ENCODE measurements at places on chromosomes 11 and 22.

DNA sequence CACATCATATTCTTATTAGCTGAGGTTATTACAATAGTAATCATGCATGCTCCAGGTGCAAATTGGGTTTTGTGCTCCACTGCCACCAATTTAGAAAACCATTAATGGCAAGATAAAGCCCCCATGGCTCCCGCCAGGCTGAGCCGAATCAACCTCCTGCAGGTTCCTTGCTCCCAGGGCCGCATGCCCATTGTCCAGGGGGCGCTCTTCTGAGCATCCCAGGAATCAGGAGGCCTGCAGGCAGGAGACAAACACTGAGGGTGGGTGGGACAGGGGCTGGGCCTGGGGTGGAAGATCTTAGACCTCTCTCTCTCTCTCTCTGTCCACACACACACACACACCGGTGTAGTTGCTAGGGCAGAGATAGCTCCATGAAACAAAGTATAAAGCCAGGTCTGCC, 57.4 kb downstream of the BUD13 start:
- no peak for DNase-seq

DNA sequence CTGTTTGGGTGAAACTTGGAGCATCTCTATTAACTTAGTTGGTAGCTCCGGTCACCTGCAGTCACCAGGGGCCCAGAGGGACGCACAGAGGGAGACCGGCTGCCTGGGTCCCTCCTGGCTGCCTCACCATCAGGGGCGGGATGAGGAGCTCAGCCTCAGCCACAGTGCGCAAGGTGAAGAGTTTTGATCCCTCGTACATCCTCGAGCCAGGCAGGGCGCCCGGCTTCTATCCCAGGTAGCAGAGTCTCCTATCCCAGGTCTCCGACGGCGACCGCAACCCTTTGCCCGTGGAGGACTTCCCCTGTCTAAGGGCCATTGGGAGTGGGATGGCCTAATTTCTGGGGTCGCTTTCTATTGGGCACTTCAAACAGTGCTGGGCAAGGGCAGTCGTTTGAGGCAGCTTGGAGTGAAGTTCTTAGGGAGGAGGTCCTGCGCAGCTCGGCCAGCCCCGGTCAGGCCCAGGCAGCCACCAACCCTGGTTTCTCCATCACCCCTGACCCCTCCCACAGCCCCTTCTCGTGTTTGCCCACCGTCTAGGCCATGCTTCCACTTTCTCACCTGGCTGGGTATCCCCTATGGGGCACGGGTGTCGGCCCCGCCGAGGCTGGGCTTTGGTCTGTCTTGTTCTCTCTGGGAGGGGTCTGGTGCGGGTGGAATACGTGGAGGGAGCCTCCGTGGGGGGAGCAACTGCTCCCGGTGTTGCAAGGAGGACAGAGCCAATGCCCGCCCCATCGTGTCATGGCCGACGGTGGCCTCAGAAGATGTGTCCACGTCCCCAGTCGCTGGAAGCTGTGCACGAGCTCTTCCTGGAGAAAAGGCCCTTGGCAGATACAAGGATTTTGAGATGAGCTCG, 3.6 kb upstream of the MRGPRG start:
- no peak for DNase-seq

- DNase-seq: no peak
Measured at GRCh38 chr22:39477542-39477941, 20.7 kb downstream of the MGAT3 start.

GRCh38 chr11:41449483-41450050, 9.9 kb downstream of the LRRC4C start:
- DNase-seq: no peak

- no peak for DNase-seq
Measured at GRCh38 chr11:34654483-34655334, 33.8 kb downstream of the EHF start.

- DNase-seq: no peak
Measured at GRCh38 chr11:127683321-127683720, 682.8 kb upstream of the KIRREL3 start.

DNA sequence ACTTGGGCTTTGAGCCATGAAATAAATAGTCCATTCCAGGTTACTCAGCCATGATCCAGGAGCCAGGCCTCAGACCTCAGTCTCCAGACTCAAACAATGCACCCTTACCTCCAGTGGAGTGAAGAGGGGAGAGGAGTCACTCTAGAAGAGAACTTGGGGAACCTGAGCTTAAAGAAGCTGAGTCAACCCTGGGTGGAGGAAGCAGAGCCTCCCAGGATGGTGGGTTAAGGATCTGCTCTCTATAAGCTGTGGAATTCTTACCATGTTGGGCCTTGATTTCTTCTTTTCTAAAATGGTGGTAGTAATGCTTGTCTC, 113.2 kb downstream of the NECTIN1 start:
- no peak for DNase-seq

GRCh38 chr22:45600790-45601730, 70.6 kb upstream of the ATXN10 start:
- no peak for DNase-seq

DNA sequence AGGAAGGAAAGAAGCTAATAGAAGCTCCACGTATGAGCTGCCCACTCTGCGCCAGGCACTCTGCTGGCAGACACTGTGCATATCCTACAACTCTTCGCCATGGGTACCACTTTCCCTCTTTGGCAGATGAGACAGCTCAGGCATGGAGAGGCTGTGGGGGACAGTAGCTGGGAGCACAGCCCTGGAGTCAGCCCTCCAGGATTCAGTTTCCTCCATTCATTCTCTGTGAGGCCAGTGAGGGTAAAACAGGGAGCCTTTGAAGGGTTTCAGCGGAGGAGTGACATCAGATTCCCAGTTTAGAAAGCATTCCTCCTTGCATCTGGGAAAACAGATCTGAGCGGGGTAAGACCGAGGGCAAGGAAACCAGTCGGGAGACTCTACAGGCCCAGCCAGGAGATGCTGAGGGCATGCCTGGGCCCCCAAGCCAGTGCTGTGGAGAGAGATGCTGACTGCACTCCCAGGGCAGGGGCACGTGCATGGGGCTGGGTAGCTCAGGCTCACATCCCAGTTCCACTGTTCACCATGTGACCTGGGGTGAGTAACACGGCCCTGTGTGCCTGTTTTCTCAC, 58.3 kb upstream of the EMID1 start:
- no peak for DNase-seq

- no peak for DNase-seq
Measured at GRCh38 chr11:8776209-8776608, 93.6 kb downstream of the RPL27A start.

DNA sequence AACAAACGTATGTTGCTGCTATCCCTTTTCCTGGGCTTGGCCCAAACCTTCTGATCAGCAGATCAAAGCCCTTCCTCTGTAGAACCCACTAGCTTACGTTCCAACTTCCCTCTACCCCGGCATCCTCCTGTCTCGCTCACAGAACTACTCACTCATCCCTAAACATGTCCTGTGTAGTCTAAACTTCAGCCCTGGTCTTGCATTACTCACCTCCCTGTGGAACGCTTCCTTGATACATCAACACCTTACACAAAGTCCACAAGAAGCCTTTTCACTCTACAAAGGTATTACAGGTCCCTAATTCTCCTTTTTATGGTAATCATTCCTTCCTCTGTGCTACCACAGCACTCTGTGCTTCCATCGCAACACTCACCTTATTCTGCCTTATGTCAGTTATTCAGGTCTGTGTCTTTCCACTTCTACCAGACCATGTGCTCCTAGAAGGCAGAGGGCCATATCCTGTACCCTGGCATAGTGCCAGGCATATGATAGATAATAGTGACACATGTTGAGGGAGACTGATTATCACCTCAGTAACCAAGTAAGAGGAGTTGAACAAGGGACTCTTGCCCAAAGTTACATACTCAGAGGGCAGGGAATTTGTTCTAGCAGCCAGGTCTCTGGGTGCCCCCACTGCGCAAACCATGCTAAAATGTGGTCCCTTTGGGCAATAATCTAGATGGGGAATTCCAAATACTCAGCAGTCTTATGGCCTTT, 41.6 kb downstream of the USP35 start:
- no peak for DNase-seq

GRCh38 chr11:110371084-110371483, 58.7 kb upstream of the FDX1 start:
- DNase-seq: no peak

- DNase-seq: no peak
Measured at GRCh38 chr11:127056338-127056971, 55.9 kb upstream of the KIRREL3 start.

- DNase-seq: no peak
Measured at GRCh38 chr11:68842427-68843051, 823 bp upstream of the CPT1A start.

DNA sequence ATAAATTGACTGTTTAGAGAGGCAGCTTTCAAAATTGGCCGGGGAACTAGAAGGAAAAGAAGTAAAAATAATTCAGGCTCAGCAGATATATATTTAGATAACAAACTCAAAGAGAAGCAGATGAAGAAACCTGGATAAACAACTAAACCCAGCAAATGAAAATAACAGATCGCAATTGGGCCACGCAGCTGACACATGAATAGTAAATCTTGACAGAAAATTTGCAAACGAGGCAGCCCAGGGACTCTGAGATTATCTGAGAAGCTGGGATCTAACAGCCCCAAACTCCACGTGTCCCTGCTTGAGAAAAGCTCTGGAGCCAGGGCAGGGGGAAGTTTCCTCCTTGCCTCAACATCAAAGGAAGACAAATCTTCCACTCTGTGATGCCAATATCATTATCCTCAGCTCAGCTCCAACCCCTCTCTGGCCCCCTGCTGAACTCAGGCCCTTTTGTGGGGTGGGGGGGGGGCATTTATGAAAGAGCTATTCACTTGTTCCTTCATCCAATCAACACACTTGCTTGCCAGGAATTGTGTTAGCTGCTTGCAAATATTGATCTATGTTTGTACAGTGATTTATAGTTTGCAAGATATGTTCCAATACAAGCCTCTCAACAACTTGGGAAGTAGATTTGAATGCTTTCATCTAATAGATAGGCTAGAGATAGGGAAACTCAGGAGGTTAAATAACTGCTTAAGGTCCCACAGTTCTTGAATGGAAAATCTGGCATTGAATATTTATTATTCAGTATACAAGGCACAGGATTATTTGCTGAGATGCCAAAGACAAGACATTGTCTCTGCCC, 72.5 kb upstream of the C11orf87 start:
- DNase-seq: no peak

DNA sequence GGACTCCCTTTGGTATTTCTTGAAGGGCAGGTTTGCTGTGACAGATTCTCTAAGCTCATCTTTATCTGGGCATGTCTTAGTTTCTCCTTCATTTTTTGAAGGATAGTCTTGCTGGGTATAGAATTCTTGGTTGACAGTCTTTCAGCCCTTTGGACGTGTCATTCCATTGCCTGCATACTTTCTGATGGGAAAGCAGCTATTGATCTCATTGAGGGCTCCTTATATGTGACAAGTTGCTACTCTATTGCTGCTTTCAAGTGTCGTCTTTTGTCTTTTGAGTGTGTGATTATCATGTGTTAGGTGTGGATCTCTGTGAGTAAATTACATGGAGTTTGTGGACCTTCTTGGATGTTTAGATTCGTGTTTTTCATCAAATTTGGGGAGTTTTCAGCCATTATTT, 21.9 kb downstream of the IGHMBP2 start:
- no peak for DNase-seq

- DNase-seq: no peak
Measured at GRCh38 chr11:14789879-14790484, 102.0 kb downstream of the CYP2R1 start.

DNA sequence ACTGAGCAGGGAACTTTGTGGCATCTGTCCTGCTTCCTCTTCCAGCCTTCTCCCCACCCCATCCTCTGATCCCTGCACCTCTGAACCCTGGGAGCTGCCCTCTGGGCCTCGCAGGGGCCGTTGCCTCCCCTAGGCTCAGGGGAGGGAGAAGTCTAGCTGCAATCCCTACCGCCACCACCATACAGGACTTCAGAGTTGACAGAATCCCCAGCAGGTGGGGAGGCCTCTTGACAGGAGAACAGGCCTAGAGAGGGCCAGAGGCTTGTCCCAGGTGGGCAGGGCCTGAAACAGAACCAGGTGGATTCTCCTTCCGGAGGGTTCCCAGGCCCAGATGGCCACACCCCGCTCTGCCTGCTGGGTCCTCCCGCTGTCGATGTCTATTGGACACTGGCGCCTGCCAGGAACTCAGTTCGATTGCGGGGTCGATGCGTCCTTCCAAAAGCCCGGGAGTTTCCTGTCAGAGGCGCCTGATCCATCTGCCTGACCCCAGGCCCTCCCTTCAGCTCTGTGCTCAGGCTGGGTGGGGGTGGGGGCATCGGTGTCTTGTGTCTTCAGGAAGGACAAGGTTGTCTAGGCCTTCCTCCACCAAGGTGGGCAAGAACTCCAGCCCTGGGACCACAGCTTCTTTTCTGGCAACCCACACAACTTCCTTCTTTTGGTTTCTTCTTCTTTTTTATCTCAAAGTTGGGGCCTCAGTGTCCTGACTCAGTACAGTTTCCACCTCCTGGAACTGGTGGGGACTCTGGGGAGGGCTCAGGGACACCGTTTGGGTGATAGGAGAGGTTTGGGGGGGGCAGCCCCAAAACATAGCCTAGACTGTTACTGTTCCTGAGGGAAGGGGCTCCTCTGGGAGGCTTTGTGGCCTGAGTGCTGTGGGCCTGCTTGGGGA, 6.4 kb downstream of the STARD10 start:
- no peak for DNase-seq

All from activated CD4-positive, alpha-beta T cell treated with anti-CD3 and anti-CD28 coated beads for 4 hours (primary cell).